Suppressor macrophage (primary cell): ENCODE measurements at places on chromosomes 12 and 14.
A peak's percentile ranks its signal among the peaks of the same experiment; 100 is the strongest.

- no peak for DNase-seq
Observed at GRCh38 chr14:28102814-28103213, 663.8 kb upstream of the FOXG1 start.

DNA sequence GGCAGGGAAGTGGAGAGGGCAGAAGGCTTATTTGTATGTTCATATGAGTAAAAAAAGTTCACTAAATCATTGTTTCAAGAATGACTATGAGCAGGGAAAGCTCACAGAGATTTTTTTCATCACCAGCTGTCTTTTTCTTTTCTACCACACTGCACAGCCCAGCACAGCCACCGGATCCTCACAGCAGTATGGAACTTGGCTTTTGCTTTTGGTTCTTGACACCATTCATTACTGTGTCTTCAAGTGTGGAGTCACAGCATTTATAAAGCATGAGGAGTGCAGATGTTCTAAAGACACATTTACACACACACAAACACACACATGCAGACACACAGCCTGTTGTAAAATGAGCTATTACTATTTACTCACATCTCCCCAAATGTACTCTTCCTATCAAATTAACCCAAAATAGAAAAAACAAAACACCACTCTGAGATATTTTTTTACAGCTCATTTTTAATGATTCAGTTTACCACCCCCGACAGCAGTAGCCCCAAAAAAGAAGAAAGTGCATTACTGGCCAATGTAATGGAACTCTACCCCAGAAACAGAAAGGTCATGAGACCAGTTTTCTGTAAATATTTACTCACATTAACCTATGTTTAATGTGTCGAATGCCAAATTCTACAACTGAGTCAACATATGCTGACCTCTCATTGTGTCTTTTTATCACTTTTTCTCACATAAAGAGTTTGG is 60.5 kb downstream of the BTG1 start:
- no peak for DNase-seq

DNA sequence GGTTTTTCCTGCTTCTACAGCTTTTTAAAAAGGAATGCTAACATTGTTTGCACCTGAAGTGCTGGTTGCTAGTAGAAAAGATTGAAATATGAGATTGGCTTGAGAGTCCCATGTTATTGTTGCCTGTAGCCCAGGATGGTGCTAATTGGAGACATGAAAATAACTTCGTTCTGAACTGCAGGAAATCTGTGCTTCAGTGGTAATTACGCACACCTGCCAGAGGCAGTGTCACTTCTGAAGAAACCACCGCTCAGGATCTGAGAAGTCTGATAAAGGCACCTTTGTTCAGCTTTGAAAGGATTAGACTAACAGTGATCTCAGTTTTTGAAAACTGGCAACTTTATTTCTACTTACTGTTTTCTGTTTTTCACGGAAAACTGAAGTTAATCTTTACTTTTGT is 15.5 kb upstream of the ATP6V0A2 start:
- no peak for DNase-seq

DNA sequence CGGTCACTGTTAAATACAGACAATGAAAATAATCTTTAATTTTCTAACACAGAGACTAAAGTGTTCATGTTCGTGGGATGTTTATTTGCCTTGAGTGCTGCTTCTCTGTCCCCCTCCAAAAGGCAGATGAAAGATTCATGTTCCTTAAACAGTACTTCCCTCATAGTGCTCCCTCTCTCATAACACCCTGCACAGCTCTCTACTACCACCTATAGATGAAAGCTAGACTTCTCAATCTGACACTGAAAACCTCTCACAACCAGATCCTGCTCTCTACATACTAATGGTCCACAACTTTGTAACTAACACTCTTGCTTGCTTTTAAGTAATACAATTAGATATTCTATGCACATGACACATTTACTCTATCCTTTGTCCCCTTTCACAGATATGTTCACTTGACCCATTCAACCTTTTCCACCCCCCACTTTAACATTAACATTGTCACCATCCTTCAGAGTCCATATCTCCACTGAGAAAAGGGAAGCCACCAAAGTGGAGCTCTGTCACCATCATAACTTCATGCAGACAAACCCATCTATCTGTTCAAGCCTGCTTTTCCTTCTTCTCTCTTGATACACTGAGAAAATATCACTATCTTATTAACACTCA is 266.4 kb upstream of the USP15 start:
- DNase-seq, result peak; percentile 83

DNA sequence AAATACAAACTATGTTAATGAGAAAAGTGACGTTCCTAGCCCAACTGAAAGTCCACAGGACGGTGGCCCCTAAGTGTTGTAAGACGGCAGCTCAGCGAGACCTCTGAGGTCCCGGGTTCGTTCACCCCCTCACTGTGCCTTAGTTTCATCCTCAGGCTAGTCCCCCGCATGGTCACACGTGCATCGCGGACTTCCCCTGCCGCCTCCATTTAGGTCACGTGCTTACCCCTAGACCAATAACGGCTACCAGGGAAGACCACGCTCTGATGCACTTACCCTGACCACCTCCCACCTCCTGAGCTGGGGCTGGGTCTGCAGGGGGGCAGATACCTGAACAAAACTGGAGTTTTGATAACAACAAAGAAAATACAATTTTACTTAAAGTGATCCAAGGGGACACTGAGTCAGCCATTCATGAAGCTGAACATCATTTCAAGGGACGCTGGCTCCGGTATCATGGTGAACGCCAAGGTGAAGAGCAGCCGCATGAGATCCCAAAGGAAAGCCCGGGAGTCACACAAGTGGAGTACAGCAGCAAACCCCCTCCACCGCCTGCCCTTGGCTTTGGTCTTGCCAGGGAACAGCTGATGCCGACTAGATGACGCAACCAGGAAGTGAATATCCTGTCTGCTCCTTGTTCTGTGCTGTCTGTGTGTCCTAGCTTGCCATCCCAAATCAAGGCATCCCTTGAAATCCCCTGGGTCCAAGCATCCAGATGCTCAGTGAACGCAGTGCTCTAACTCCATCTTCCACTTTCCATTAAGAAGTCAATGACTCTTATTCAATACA is 274.1 kb downstream of the PCNX1 start:
- DNase-seq, result no peak

DNA sequence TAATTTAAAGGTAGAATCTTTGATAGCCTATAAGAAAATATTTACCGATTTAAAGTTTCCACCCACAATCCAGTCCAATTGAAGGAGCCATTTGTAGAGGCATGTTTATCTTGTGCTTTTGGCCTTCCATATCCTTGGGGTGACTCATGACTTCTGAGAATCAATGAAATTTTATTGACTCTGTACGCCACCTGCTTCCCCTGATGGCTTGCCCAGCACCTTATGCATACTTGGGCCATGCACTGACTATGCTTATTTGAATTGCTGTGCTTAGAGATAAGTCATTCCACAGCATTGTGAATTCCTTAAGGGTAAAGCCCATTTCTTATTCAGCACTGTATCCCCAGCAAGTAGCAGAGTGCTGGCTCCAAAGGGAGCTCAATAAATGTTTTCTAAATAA is 954.8 kb upstream of the SEL1L start:
- DNase-seq, result no peak

GRCh38 chr14:68518761-68519670 is 273.9 kb downstream of the ZFP36L1 start:
- DNase-seq, result no peak

GRCh38 chr14:94282991-94283723 is 9.9 kb downstream of the SERPINA10 start:
- DNase-seq, result no peak

GRCh38 chr12:68349921-68350606 is 17.9 kb upstream of the MDM1 start:
- no peak for DNase-seq

GRCh38 chr14:42855085-42855484 is 1248.4 kb downstream of the LRFN5 start:
- peak; percentile 80 for DNase-seq

GRCh38 chr14:85165094-85165493 is 364.9 kb upstream of the FLRT2 start:
- DNase-seq, result no peak
